ENCODE measurements at places on chromosomes 1 and 21.
A peak's percentile ranks its signal among the peaks of the same experiment; 100 is the strongest.

GRCh38 chr1:3477241-3477995 lies 23.0 kb downstream of the ARHGEF16 start:
- peak; percentile 47 for DNase-seq

DNA sequence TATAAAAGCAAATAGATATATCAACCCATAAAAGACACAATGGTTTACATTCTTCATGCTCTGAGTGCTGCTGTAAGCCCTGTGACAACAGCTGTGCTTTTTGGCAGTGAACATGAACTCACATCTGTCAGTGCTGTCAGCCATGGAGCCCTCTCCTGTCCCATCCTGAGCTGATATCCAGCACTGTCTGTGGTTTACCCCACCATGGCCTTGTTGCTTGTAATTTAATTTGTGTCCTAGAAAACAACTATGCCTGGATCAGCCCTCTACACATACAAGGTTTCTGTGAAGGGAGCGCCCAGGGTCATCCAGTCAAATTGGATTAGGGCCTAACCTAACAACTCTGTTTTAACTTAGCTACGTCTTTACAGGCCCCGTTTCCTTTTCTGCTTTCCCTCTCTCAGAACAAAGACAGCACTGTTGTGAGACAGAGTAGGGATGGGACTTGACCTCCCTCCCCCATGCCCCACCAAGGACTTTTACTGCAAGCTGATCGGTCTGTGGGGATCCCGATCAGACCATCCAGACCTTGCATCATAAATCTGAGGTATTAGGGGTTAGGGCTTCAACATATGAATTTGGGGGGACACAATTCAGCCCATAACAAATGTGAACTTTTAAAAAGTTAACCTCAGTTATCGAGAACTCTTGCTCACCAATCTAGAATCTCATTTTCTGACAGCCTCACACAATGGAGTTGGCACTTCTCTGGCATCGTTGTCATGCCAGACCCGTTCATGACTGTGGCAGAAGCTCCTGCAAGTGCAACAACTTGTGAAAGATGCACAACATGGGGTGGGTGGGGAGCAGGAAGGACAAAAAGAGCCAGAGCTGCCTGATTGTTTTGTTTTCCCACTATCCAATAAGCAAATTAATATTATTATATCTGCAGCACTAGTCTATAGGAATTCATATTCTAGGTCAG lies 16.4 kb upstream of the SLC44A3 start:
- DNase-seq: no peak

DNA sequence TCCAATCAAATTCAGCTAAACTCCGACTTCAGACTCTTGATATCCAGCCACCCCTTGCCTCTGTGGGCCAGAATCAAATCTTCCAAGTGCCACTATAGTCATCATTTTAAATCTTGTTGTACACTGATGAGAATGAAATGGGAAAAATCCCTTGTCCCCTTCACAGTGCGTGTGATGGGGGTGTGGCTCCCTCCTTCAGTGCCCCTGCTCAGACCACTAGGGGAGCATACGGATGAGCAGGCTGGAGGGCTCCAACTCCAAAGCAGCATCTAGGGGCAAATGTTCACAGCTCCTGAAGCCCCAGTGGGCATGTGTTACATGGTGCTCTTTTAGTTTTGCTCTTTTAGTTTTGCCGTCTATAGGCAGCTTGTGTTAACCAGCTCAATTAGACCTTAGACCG lies 35.4 kb upstream of the HSD3B1 start:
- no peak for DNase-seq

DNA sequence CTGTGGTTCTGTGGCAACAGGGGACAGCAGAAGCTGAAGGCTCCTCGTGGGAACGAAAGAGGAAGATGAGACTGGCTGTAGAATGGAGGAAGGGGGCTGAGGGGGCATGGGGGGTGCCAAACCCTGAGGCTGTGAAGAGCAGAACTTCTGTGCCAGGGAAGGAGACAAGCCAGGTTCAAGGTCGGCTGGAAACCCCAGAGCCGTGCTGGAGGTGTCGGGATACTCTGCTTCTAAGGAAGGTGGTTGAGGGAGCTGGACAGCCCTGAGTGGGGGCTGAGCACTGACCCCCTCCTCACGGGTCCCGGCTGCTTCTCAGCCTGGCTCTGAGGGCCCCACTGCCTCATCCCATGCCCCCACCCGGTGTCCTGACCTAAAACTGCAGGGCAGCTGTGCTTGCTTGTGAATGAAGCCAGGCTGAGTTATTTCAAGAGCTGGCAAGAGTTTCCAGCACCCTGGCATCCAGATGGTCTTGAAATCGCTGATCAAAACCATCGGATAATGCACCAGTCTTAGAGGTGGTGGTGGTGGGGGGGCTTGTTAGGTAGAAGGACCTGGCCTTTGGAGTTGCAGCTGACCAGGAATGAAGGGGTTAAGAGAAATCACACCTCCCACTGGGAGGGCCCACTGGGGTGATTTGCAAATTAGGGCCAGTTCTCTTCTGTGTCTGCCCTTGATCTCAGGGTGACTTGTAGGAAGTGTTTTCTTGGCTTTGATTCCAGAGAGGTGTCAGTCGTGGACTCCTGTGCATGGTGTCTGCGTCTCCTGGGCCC lies 218.9 kb upstream of the C1orf174 start:
- DNase-seq: no peak

DNA sequence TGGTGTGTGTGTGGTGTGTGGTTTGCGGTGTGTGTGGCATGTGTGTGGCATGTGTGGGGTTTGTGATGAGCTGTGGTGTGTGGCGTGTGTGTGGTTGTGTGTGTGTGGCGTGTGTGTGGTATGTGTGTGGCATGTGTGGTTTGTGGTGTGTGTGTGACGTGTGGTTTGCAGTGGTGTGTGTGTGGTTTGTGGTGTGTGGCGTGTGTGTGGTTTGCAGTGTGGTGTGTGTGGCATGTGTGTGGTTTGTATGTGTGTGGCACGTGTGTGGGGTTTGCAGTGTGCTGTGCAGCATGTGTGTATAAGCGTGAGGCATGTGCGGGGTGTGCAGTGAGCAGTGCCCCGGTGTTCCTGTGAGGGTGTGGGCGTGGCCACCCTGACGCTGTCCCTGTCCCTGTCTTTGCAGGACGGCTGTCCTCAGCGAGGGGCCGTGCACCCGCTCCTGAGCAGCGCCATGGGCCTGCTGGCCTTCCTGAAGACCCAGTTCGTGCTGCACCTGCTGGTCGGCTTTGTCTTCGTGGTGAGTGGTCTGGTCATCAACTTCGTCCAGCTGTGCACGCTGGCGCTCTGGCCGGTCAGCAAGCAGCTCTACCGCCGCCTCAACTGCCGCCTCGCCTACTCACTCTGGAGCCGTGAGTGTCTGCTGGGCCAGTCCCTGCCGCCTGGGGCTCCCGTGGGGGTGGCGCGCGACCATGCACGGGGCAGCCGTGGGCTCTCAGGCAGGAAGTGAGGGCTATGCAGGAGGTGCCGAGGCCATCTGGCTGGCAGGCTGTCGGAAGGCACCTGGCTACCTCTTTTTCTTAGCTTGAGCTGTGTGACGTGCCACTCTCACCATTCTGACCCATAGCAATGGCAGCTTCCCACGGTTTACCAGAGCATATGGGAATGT lies 52.6 kb upstream of the TRAPPC10 start:
- DNase-seq: no peak

GRCh38 chr1:67368046-67368514 lies 60.4 kb downstream of the IL12RB2 start:
- DNase-seq: no peak

All from germinal center (tissue), 1 donor.